ENCODE measurements at places on chromosomes 7 and 10.

- DNase-seq = no peak
Measured at GRCh38 chr7:15481132-15481531, 80.7 kb downstream of the AGMO start.

DNA sequence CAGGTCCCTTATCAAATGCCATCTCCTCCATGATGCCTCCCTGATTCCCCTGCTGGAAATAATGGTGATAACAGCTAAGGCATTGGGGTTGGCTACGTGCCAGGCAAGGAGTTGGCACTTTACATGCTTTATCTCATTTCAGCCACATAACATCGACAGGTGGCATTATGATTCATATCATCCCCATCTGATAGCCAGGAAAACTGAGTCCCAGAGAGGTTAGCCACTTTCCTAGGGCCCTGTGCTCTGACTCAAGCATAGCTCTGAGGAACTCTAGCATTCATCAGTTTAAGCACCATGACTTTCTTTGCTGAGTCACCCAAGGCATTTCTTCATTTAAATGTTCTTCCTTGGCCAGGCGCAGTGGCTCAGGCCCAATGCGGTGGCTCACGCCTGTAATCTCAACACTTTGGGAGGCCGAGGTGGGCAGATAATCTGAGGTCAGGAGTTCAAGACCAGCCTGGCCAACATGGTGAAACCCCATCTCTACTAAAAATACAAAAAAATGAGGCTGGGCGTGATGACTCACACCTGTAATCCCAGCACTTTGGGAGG lies 6.6 kb downstream of the LEP start:
- no peak for DNase-seq

DNA sequence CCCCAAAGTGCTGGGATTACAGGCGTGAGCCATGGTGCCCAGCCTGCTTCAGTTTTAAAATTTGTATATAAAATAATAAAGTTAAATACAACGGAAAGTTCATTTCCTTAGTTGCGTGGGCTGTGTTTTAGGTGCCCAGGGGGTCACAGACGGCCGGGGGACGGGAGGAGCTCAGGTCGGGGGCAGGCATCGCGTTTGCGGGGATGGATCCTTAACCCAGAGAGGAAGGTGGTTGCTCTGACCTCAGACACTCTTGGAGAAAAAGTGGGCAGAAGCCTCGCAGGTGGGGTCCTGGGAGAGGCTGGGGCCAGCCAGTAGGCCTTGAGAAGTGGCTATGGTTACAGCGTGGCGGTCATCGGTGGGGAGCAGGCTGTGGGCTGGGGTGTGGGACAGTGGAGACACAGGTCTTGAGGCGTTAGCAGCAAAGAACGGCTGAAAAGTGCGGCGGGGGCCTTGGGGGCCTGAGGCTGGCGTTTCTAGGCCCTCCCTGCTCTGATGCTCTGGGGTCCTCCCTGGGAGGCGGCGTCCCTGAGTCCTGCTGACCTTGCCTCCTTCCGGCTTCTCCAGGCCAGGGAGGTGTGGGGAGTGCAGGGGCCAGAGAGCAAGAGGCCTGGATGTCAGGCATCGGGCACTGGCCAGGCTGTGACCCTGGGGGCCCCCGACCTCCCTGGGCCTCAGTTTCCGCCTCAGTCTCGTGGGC lies 54.4 kb downstream of the UNCX start:
- no peak for DNase-seq

DNA sequence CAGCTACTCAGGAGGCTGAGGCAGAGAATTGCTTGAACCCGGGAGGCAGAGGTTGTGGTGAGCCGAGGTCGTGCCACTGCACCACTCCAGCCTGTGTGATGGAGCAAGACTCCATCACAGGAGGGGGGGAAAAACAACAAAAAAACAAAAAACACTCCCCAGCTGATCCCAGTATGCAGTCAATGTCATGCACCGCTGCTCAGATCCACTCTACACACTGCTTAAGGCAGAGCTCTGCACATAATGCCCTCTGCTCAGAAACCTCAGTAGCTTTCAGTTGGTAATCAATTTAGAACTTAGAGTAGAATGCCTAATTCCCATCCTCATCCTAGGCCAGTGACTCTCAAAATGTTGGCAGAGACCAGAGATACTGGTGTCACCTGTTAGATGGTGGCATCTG lies 43.9 kb downstream of the PDSS1 start:
- no peak for DNase-seq

DNA sequence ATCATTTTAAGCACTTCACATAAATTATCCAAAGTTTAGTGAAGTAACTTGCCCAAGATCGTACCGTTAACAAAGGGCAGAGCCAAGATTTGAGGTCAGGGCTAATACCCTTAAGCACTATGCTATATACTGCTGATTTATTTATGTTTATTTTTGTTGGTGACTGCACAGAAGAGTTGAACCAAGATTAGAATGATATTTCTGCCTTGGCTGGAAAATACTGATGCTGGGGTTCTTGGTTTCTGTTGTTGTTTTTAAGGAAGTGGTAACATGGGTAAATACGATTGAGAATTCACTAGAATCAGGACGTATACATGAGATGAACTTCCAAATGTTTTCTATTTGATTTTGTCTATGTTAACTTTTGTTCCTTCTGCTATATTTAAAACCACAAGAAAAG lies 9.3 kb downstream of the ADD3 start:
- no peak for DNase-seq

Data from activated gamma-delta T cell treated with Interleukin-2 at 50 U/mL for 16 hours (primary cell).